ENCODE measurements at places on chromosomes 2 and 18.
A peak's percentile ranks its signal among the peaks of the same experiment; 100 is the strongest.

DNA sequence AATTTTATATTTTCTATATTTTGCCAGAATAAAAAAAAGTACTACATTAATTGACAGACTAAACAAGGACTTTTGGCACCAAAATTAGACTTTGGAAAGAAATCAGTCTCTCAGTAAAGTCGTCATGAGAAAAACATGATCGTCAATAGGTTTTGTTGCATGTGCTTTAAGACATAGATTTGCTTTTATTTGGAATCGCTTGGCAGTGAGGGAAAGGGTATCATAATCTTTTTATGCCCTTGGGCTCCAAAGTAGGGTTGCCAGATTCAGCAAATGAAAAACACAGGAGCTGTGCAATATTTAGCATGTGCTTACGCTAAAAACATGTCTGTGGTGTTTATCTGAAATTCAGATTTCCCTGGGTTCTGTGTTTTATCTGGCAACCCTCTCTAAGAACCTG is 177.6 kb downstream of the LAMA1 start:
- no peak for DNase-seq

DNA sequence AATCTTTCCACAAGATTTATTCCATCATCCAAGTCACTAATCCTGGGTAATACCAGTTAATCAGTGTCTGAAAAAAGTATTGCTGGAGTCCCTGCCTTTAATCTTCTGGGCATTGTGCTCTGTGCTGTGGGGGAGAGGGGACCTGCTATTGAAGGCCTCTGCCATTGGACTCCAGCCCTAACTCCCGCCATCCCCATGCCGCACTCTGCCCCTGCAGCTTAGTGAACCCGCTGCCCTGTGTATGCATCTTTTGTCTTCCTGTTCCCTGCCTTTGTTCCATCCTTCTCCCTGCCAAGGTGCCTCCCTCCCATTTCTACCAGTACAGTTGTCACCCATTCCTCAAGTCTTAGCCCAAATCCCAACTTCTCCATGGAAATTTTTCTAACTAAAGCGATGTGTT is 113.8 kb upstream of the EPAS1 start:
- DNase-seq = no peak

- DNase-seq = no peak
Measured at GRCh38 chr2:48874282-48874681, 118.8 kb upstream of the LHCGR start.

DNA sequence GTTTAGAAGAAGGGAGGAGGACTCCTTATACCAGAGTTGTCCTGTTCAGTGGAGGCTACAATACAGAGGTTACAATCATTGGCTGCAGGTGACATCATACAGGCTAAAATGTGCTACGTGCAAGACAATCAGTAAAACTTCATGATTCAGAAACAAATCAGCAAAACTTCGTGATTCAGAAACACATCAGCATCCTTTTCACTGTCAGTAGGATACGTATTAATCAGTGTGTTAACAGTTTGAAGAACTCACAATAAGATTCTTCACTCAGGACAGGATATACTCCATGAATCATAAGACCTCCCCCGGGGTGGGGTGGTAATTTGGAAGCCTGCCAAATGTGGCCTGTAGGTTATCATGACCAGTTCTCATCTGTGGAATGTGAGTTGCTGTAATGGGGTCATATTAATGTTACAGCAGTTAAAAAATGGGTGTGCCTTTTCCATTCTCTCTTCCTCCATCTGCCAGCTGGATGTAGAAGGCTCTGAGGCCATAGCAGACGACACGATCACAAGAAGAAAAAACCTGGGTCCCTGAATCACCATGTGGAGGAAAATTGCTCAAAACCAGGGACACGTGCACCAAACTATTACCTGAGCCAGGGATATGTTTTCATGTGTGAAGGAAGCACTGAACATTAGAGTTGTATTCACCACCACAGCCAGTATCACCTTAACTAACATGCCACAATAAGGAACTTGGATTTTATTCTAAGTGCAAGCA is 134.8 kb upstream of the CREB1 start:
- DNase-seq = peak; percentile 26

DNA sequence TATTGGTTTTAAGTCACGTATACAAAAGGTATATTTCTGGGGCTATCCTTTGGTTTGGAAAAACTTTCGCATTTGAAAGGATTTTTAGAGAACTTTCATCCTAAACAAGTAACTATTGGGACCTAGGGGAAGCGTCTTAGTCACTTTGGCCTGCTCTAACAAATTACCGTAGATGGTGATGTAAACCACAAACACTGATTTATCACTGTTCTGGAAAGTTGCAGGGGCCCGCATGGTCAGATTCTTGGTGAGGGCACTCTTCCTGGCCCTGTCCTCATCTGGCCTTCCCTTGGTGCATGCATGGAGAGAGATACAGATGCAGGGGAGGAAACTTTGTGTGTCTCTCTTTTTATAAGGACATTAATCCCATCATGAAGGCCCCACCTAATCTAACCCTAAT is 49.1 kb upstream of the ANKRD62 start:
- no peak for DNase-seq

DNA sequence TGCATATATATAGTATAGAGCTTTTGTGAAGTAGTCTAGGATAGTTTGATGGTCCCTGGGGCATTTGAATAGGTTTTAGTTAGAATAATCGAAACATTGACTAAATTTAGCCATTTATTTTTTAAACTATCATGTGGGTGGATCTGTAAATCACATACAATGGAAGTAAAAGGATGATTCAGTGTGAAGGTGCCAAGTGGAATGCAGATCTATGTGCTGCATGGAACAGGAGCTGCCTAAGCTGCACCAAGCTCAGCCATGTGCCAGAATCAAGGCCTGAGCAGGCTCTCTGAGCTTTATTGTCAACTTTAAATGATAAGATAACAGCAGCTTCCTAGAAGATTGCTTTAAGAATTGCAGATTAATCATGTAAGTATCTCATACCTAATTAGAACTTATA is 1996.2 kb upstream of the PIK3C3 start:
- DNase-seq = no peak

DNA sequence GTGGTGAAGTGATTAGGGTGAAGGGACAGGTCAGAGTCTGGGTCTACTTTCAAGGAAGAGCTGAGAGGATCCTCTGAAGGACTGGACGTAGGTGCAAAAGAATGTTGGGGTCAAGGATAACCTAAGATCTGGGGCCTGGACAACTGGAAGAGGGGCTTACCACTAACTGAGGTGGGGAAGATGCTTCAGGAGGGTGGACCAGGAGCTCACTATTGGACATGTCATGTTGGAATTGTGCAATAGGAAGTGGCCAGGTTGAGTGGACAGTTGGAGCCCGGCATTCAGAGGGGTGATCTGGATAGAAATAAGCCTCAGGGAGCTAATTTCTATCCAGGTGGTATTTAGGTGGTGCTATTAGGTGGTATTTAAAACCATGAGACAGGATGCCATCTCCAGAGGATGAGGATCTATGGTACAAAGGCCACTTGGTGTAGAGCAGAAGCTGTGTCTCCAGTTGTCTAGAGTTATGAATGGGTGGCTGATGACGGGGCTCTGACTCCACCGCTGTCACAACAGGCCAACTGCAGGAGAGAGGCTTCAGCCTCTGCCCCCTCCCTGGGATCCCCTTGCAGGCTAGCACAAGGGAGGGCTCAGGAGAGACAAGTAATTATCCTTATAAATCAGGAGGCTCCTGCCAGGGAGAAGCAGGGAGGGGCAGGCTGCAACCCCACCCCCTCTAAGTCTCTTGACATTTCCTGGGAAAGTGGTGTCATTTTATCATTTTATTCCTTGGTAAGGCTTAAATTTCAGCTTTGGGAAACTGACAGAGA is 158.0 kb downstream of the SMAD7 start:
- no peak for DNase-seq

GRCh38 chr2:55408098-55408882 is 11.4 kb downstream of the CCDC88A start:
- DNase-seq = no peak

DNA sequence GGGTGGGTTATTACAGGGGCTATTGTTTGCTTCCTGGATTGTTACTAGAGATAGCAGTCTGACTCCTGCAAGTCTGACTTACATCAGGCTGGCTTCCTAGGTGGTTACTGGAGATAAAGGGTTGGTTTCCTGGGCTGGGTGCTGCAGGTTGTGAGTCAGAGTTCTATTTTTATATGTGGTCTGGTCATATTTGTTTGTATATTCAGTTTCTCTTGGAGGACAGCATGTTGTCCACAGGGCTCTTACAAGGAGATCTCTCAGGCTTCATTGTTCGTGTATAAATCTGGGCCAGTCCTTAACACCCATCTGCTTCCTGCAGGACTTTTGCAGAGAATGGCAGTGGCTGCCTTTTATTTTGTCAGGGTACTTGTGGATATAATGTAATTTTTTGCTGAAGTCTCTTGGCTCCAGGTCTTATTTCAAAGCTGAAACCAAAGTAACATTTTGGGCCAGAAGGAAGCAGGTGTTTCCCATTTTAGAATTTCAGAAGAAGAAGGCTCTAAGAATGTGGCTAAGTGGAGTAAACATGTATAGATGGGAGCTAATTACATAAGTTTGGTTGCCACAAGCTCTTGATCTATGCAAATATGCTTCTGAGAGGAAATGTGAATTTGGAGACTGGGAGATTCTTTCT is 65.9 kb upstream of the SLC16A14 start:
- no peak for DNase-seq

DNA sequence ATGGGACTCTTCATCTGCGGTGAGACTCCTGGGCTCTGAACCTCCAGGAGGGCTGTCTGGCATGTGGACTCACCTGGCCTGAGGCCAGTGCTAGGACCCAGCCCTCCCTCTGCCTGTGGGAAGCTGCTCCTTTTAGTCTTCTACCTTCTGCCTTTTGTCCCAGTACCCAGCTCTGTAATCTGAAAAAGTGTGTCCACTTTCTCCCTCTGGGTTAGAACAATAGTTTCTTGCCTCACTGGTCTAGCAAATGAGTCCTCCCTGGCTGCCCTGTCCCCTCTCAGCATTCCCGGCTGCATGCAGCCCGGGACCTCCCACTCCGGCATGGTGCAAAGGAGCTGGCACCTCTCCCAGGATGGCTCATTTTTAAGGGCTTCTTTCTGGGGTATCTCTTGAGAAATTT is 25.9 kb downstream of the GKN2 start:
- no peak for DNase-seq

DNA sequence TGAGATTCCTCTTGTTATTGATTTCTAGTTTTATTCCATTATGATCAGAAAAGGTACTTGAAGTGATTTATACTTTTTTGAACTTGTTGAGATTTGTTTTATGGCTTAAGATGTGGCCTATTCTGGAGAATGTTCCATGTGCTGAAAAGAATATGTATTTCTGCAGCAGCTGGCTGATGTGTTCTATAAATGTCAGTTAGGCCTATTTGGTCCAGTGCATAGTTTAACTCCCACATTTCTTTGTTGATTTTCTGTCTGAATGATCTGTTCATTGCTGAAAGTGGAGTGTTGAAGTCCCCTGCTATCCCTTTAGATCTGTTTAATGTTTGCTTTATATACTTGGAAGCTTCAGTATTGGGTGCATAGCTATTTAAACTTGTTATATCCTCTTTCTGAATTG is 7.1 kb upstream of the OR6B2 start:
- no peak for DNase-seq

- DNase-seq = no peak
Measured at GRCh38 chr2:65662654-65663432, 230.4 kb upstream of the SPRED2 start.

DNA sequence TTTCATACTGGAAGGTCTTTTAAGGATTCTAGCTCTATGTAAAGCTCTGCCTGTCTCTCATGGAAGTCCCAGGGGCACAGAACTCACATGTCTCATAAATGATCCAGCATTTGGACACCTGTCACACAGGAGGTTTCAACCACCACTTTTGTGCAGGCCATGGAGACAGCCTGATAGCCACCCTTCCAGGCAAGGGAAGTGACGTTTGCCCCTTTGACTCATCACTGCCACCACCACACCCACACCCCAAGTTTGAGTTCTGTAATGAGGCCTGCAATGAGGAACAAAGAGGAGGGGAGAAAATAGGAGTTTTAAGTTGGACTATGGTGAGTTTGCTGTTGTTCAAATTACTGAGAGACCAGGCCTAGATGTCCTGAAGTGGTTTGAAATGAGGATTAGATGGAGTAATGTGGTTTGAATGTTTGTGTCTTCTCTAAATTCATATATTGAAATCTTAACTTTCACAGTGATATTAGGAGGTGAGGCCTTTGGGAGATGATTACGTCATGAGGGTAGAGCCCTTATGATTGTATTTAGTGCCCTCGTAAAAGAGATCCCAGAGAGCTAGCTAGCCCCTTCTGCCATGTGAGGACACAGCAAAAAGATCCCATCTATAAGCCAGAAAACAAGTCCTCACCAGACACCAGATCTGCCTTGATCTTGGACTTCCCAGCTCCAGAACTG is 175.3 kb upstream of the EPHA4 start:
- DNase-seq = no peak

DNA sequence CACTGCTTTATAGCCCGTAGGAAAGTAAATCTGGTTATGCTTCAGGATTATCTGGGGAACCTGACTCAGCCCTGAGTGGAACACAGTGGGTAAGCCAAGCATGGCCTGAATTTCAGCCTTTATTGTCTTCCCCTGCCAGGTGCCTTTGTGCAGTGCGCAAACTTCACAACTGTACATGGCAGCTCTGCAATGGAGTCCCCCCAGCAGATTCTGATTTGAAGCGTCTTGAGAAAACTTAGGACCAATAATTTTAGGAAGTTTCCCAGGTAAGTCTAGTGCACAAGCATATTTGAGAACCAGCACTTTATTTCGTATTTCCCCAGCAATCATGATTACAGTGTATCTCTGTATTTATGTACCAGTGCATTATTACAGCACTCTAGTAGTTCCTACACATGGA is 112.1 kb upstream of the ARL4C start:
- DNase-seq = no peak

GRCh38 chr2:191171286-191171685 is 20.5 kb upstream of the STAT4 start:
- no peak for DNase-seq

DNA sequence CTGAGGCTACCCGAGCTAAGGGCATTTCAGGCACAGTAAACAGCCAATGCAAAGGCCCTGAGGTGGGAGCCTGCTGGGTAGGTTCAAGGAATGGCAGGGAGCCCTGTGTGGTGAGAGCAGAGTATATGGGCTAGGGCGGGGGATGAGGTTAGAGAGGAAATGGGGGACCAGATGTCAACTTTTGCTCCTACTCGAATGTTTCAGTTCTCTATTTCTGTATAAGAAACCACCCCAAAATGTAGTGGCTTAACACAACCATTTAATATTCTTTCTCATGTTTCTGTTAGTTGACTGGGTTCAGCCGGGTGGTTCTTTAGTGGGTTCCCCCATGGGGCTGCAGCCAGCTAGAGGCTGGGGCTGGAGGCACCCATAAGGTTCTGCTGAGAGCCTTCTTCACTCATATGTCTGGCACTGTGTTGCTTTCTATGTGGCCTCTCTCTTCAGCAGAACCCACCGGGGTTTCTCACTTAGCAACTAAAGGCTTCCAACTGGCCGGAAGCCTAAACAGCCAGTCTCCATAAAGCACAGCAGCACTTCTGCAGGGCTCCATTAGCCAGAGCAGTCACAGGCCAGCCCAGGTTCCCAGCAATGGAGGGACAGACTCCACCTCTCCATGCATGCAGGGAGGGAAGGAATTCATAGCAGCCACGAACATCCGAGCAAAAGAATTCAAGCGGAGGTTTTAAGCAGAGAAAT is 5.6 kb upstream of the ATOH8 start:
- no peak for DNase-seq

Measured in NCI-H446 (cell line).